ENCODE measurements at places on chromosomes 1 and 21. TPM values are rescaled to one million over a fixed set of nuclear protein-coding genes. Genes with fewer than 3 reads are reported as not detected.

Gene NBPF11
- 13.5 TPM for total RNA-seq

GRCh38 chr1:25205786-25206185 lies 26.5 kb downstream of the SYF2 start:
- DNase-seq = peak; percentile 63

DNA sequence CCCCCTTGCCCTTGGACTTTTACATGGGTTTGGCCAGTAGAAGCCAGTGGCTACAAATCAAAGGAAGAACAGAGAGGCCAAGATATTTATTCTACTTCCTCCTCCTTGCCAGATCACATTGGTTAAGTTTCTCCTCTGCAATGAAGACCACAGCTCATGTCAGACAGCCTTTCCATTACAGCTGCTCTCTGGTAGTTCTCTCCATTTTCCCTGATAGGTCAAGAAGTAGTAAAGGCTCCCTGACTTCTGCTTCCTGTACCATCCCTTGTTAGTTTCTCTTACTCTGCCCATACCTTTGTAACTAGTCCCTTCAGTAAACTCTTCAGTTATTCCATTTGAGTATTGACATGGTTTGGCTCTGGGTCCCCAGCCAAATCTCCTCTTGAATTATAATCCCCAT lies 27.8 kb downstream of the NME7 start:
- DNase-seq = no peak

Gene OR2T11
- total RNA-seq = not detected

DNA sequence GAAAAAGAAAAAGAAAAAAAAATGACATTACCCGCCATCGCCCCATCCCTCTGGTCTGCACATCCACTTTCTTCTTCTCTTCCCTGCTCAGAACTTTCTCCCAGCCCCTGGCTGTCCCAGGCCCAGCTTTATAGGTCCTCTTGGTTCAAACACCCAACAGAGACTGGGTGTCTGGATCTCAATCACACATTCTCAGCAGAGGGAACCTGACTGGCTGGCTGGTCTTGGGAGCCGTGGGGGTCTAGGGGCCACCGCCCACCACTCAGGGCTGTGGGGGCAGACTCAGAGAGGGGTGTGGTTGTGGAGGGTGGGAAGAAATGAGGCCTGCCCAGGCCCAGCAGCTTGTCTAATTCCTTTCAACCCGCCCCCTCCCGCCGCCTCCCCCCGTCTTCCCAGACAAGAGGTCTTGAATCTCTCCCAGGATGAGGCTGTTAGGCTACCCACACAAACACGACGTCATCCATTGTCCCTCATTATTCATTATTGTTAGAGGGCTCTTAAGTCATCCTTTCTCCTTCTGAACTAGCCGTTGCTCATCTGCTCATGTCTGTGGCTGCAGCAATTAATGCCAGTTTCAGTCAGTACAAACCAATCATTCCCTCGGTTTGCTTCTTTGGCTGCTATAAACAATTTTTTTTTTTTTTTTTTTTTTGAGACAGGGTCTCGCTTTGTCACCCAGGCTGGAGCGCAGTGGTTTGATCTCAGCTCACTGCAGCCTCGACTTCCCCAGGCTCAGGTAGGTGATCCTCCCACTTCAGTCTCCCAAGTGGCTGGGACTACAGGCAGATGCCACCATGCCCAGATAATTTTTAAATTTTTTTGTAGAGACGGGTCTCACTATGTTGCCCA lies 40.6 kb upstream of the CLIC4 start:
- peak; percentile 55 for DNase-seq

Gene NTMT2
- total RNA-seq = 1.8 TPM

Gene SCCPDH
- 41.0 TPM for total RNA-seq

DNA sequence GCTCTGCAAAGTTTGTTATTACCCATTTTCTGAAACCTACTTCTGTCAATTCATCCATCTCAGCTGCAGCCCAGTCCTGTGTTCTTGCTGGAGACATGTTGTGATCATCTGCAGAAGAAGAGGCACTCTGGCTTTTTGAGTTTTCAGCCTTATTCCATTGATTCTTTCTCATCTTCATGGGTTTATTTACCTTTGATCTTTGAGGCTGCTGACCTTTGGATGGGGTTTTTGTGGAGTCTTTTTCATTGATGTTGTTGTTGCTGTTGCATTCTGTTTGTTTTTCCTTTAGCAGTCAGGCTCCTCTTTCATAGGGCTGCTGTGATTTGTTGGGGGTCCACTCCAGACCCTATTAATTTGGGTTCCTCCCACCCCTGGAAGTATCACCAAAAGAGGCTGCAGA lies 164.3 kb downstream of the FCRL5 start:
- DNase-seq = no peak

Gene ELAPOR1
- 0.27 TPM for total RNA-seq

- DNase-seq = no peak
These were observed 2.9 kb upstream of the LRRC40 start for GRCh38 chr1:70208292-70208691.

GRCh38 chr1:218377143-218377660 lies 32.1 kb downstream of the TGFB2 start:
- DNase-seq = no peak

GRCh38 chr1:62597281-62597680 lies at the start of gene ANGPTL3:
TSS of gene ANGPTL3 (plus strand) at chr1:62597520. CDS start at chr1:62597567, 47 bp downstream.
- no peak for DNase-seq

GRCh38 chr1:99648107-99648506 lies 2.2 kb downstream of the PALMD start:
- DNase-seq = peak; percentile 75

Gene PTGS2
- 1.1 TPM for total RNA-seq

DNA sequence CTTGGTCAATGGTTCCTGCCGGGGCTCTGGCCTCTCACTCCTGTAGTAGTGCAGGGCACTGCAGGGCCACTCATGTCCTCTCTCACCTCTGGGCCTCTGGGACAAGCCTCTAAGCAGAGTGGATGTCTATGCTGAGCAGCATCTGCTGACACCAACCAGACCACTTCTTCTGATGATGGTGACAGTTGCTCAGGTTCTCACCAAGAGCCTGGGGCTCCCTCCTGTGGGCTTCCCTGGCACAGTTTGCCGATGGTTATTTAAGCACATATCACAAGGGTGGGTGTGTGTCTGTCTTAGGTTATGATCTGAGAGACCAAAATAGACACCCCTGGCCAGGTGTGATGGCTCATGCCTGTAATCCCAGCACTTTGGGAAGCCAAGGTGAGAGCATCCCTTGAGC lies 17.4 kb upstream of the GPR137B start:
- no peak for DNase-seq

Gene A3GALT2
- not detected for total RNA-seq

DNA sequence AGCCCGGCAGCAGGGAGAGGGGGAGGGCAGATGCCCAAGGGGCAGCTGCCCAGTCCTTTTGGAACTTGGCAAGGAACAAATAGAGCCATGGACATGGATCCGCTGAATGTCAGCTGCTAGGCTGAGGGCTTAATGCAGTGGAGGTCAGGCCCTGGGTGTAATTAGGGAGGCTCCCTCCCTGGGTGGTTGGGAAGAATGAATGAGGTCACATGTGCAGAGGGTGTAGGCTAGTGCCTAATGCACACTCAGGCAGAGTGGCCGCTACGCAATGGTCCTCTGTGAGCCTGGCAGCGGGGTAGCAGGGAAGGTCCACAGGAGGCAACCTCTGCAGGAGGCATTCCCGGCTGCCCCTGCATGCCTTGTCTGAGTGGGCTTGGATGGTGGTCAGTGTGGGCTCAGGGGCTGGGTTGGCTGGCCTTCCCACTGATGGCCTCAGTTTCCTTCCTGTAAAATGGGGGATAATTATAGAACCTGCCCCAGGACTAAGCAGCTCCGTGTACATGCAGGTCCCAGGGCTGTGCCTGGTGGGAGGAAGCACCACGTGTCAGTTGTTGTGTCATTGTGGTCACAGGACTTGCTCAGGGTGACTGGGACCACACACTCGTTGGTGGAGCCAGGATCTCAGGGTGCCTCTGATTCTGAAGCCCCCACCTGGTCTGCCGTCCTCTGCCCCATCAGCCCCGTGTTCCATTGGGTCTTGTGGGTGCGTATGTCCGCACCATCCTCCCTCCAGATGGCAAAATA lies 81.6 kb upstream of the ACTL8 start:
- peak; percentile 82 for DNase-seq

DNA sequence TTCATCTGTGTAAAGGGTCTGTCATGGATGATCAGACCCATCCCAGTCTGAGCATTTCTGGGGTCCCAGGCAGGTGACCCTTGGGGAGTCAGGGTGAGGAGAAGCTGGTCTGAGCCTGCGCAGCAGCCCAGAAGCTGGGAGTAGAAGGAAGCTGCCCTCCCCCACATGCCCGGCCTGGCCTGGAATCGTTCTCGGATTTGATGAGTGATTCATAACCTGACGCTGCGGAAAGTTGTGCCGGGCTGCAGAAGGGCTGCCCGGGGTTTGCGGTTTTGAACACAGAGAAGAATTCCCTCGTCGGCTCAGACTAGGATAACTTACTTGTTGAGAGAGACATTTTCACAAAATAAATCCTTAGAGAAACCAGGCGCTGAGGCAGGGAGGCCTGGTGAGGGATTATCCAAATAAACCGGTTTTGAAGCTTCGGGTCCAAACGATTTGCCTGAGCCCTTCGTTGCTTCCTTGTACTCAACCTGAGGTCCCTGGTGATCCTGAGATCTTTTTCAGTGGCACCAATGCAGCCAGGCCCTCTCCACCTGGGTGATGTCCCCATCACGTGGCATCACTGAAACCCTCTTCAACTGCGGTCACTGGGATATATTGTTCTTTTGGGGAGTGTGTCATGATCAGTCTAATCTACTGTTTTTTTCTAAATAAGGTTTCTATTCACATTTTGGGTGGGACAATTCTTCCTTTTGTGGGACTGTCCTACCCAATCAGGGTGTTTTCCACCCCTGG lies 29.2 kb downstream of the EPHB2 start:
- DNase-seq = peak; percentile 63

Gene ZNF678
- total RNA-seq = 17.3 TPM

GRCh38 chr1:97200595-97200994 lies 479.0 kb downstream of the PTBP2 start:
- no peak for DNase-seq

GRCh38 chr21:35945089-35945671 lies 115.1 kb downstream of the SETD4 start:
- DNase-seq = no peak

- DNase-seq = no peak
These were observed 2.4 kb upstream of the SLC19A1 start for GRCh38 chr21:45544449-45545235.

GRCh38 chr1:93665015-93665414 lies 16.6 kb downstream of the BCAR3 start:
- DNase-seq = no peak

- DNase-seq = no peak
These were observed 15.0 kb upstream of the SLC6A17 start for GRCh38 chr1:110135246-110135645.

GRCh38 chr1:97384294-97384968 lies 536.4 kb downstream of the DPYD start:
- no peak for DNase-seq

DNA sequence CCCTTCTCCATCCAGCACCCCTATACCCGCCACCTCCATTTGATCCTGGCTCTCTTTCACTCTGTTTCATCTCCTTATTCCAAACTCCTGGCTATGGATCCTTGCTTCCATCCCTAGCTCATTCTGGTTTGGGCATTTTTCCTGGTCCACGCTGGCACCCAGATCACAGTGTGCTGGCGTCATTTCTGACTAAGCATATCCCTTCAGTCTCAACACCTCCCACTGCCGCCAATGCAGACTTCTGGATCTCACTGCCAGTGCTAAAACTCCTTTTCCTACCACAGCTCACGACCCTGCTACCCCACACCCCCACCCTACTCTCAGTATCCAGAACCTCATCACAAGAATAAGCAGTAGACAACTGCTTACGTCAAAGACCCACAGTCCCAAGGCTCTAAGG lies 16.3 kb downstream of the SEC16B start:
- DNase-seq = no peak

DNA sequence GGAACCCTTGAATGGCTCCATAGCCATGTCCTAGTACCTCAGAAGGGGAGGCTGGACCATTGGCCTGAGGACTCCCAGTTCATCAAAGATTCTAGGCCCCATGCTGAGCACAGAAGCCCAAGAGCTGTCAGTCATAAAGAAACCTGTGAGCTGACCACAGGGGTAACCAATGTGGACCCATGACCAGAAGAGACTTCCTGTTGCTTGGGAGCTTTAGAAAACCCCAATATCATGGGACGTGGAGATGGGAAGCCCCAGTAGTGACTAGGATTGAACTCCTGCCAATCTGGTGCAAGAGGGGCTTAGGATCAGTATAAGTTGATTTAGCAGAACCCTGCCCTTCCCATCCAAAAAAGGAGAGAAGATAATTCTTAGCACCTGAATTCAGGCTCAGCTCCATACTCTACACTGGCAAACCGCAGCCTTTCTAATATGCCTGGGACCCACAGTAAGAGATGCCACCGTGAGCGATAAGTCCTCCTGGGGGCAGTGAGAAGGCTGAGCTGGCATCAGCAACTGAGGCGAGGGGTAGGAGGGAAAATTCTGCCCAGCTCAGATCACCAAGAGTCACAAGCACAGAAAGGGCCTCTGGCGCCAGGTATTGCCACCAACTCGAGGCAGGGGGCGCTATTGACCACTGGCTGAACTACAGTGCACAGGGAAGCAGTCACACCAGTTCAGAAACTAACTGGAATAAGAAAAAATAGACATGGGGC lies 108.9 kb downstream of the CAPN8 start:
- DNase-seq = no peak

DNA sequence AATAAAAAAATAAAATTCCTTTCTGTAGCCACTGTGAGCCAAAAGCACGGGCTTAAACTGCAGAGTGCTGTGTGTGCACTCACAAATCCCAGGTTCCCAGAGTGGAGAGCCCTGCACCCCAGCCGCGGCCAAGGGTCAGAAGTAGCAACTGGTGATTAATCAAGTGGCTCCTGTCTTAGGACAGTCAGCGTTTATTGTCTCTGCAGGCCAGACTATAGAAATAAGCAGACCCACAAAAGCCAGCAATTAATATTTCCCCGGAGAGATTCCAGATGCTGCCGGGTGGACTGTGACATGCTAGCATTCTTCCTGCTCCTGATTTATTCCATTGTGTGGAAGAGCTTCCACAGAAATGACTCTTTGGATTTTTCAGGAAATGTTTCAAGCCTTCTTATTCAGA lies 412.2 kb downstream of the KIF26B start:
- peak; percentile 76 for DNase-seq

DNA sequence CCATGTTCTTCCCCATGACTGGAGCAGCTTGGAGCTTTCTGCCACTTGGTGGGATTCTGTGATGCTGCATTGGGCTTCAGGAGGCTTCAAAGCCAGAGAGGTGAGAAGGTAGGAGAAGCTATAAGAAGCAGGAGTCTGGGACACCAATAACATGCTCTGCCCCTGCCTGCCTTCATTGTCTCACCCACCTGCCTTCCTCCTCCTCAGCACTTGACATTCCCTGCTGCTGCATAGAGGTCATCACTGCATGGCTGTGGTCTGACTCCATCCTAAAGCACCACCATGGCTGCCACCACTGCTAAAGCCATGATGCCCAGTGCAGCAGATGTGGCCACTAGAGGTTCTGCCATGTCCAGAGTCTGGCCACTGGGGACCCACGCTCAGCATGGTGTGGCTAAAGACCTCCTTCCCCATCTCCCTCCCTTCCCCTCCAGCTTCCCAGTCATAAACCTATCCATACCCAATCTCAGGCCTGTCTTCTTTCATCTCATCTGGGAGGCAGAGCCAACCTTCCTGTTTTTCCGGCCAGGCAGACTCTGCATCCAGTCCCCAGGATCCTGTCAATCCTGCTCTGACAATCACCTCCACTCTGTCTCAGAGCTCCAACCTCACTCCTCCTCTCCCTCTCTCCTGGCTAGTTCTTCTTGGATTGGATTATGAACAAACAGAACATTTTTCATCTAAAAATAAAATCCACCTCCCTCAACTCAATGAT lies 285.1 kb upstream of the POU3F1 start:
- DNase-seq = no peak
